Gastrocnemius medialis (tissue), 4 donors: ENCODE measurements at places on chromosomes 16 and 17. TPM values are rescaled to one million over a fixed set of nuclear protein-coding genes. Genes with fewer than 3 reads are reported as not detected.
A peak's percentile ranks its signal among the peaks of the same experiment; 100 is the strongest.

DNA sequence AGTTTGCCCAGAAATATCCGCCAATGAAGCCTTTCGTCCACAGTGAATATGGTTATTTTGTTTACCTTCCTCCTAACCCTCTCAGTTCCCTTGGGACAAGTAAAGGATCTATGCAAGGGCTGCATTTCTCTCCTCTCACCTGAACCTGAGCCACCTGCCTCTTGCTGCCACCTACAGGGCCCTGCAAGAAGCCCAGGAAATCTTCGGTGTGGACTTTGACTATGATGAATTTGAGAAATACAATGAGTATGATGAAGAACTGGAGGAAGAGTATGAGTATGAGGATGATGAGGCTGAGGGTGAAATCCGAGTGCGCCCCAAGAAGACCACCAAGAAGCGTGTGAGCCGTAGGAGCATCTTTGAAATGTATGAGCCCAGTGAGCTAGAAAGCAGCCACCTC lies 14.0 kb downstream of the SUPT6H start:
- H3K27ac ChIP-seq: no peak overlapping the region
- DNase-seq: no peak
- no peak overlapping the region for H3K4me3 ChIP-seq
- H3K27me3 ChIP-seq: no peaks in the 10 kb centered on the region
- H3K36me3 ChIP-seq: peaks cover 12% of the 10 kb centered on the region

- peaks cover 35% of the 10 kb centered on the region for H3K4me1 ChIP-seq
- H3K27ac ChIP-seq: peak overlapping the region; percentile 92
- H3K4me3 ChIP-seq: no peak overlapping the region
Measured at GRCh38 chr17:15456496-15456895, 10.9 kb downstream of the CDRT4 start.

Gene MYH3
- total RNA-seq: 5.1 TPM

DNA sequence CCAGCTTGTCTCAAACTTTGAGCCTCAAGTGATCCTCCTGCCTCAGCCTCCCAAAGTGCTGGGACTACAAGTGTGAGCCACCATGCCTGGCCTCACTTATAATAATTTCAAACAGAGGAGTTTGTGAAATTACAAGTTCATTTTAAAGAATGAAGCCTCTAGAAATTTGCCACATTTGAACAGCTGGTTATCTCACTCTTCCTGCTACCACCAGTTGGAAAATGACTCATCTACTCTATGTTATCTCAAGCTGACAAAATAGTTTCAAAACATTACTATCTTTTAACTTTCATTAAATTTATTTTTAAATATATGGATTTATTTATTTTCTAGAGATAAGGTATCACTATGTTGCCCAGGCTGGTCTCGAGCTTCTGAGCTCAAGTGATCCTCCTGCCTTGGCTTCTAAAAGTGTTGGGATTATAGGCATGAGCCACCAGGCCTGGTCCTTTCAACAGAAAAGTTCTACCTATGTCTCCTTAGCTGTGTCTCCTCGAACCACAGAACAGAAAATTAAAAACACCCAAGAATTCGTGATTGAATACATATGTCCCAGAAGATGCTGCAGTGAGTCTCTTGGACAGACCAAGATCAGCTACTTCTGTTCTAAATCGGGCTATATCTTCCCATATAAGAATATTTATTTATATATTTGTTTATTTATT lies 47.6 kb downstream of the MYH13 start:
- no peaks in the 10 kb centered on the region for H3K4me1 ChIP-seq
- H3K27ac ChIP-seq: no peak overlapping the region
- no peaks in the 10 kb centered on the region for H3K36me3 ChIP-seq
- no peak for DNase-seq
- H3K4me3 ChIP-seq: no peak overlapping the region

DNA sequence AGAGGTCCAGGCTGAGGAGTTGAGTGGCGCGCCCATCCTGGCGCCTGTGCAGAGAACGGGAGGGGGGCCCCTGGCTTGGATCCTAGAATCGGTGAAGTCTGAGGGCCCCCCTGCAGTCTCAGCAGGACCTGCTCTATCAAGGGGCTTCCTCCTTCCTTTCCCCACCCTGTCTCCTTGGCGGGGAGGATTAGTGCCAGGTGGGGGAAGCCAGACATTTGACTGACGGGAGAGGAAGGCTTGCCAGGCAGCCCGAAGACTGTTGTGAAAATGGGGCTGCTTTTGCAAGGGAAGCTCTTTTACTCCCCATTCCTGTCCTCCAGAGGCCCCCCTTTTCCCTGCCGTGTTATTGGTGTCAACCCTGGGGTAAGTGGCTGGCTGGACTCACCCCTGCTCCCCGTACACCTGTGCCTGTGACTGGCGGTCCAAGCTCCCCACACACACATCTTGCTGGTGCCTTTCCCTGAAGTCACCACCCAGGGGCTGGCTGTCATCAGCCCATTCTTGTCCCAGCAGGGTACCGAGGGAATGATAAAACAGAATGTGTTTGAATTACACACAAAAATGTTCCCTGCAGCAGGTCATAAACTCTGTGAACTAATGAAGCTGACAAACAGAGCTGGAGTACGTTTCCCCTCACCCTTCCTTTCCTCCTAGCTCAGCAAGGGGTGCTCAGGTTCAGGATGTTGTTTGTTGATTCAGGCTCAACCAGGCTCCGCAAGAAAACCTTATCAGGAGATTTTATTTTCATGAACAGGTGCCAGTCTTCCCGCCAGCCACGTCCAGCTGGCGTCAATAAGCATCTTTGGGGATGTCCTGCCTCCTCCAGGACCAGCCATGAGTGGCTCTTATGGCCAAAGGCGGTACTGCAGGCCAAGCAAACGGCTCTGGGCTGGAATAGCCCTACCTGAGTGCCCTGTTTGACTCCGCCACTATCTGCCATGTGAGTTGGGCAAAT lies 4.4 kb upstream of the ARMC7 start:
- H3K27ac ChIP-seq: no peak overlapping the region
- no peak overlapping the region for H3K4me3 ChIP-seq
- H3K36me3 ChIP-seq: no peaks in the 10 kb centered on the region
- DNase-seq: peak; percentile 41
- H3K4me1 ChIP-seq: peaks cover 5% of the 10 kb centered on the region
- no peaks in the 10 kb centered on the region for H3K27me3 ChIP-seq

- peak; percentile 57 for DNase-seq
- peak within 1 kb of the TSS; percentile 96 for H3K4me3 ChIP-seq
- peaks cover 17% of the 10 kb centered on the region for H3K4me1 ChIP-seq
- H3K36me3 ChIP-seq: no peaks in the 10 kb centered on the region
Measured at GRCh38 chr17:82212331-82213250, at the start of gene CCDC57. TSS of gene CCDC57 (minus strand) at chr17:82212842. CDS start at chr17:82201944, 10,898 bp downstream.

GRCh38 chr17:6699997-6700947 lies 12.9 kb downstream of the SLC13A5 start:
- no peaks in the 10 kb centered on the region for H3K4me1 ChIP-seq
- no peak overlapping the region for H3K27ac ChIP-seq
- H3K27me3 ChIP-seq: no peaks in the 10 kb centered on the region
- no peak for DNase-seq

DNA sequence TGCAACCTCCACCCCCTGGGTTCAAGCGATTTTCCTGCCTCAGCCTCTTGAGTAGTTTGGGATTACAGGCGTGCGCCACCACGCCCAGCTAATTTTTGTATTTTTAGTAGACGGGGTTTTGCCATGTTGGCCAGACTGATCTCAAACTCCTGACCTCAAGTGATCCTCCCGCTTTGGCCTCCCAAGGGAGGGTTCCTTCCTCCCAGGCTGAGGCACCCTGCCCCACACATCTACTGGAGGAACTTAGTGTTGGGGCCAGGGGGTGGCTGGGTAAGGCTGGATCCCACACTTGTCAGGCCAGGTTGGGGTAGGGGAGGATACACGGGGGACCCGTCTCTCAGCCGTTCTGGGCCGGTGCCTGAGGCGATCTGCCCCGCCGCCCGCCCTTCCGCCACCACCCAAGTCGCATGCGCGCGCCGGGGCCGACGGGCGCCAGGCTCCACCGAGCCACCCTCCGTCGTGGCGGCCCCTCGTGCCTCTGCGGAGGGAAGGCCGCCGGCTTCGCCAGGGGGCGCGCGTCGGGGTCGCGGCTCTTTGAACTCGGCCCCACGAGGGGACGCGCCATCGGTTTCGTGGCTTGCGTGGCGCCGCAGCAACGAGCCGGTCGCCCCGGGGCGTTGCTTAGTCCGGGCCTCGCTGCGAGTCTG lies 15.9 kb downstream of the GRB7 start:
- no peaks in the 10 kb centered on the region for H3K27me3 ChIP-seq
- DNase-seq: no peak
- peak overlapping the region; percentile 85 for H3K4me3 ChIP-seq

Gene TM4SF5
- total RNA-seq: not detected

Gene ATP2A1
- total RNA-seq: 380 TPM

GRCh38 chr17:32602396-32602795 lies 115.6 kb downstream of the CDK5R1 start:
- no peaks in the 10 kb centered on the region for H3K36me3 ChIP-seq
- H3K4me3 ChIP-seq: no peak overlapping the region
- H3K4me1 ChIP-seq: no peaks in the 10 kb centered on the region
- DNase-seq: no peak
- H3K27me3 ChIP-seq: no peaks in the 10 kb centered on the region
- no peak overlapping the region for H3K27ac ChIP-seq

- H3K27me3 ChIP-seq: no peaks in the 10 kb centered on the region
- no peak for DNase-seq
- H3K4me1 ChIP-seq: no peaks in the 10 kb centered on the region
- no peak overlapping the region for H3K27ac ChIP-seq
- H3K4me3 ChIP-seq: no peak overlapping the region
Measured at GRCh38 chr17:54426296-54426886, 474.3 kb upstream of the TOM1L1 start.

- H3K27ac ChIP-seq: no peak overlapping the region
- DNase-seq: no peak
- H3K36me3 ChIP-seq: no peaks in the 10 kb centered on the region
- H3K4me3 ChIP-seq: no peak overlapping the region
- no peaks in the 10 kb centered on the region for H3K4me1 ChIP-seq
Measured at GRCh38 chr16:86396901-86397311, 113.4 kb upstream of the FOXF1 start.

GRCh38 chr16:75477680-75478473 lies 13.4 kb upstream of the TMEM170A start:
- H3K4me1 ChIP-seq: peaks cover under 1% of the 10 kb centered on the region
- H3K27me3 ChIP-seq: no peaks in the 10 kb centered on the region
- no peak overlapping the region for H3K4me3 ChIP-seq
- no peaks in the 10 kb centered on the region for H3K36me3 ChIP-seq
- DNase-seq: no peak

GRCh38 chr17:78759203-78759968 lies 22.7 kb downstream of the CYTH1 start:
- H3K27ac ChIP-seq: no peak overlapping the region
- no peak overlapping the region for H3K4me3 ChIP-seq
- DNase-seq: no peak
- peaks cover 18% of the 10 kb centered on the region for H3K4me1 ChIP-seq
- no peaks in the 10 kb centered on the region for H3K36me3 ChIP-seq

Gene SLC52A1
- total RNA-seq: not detected

Gene KRTAP17-1
- total RNA-seq: not detected

GRCh38 chr16:8070506-8070905 lies 519.8 kb downstream of the TMEM114 start:
- no peaks in the 10 kb centered on the region for H3K36me3 ChIP-seq
- H3K4me3 ChIP-seq: no peak overlapping the region
- no peaks in the 10 kb centered on the region for H3K27me3 ChIP-seq
- H3K4me1 ChIP-seq: no peaks in the 10 kb centered on the region
- no peak for DNase-seq

Gene MFAP4
- 18.6 TPM for total RNA-seq

DNA sequence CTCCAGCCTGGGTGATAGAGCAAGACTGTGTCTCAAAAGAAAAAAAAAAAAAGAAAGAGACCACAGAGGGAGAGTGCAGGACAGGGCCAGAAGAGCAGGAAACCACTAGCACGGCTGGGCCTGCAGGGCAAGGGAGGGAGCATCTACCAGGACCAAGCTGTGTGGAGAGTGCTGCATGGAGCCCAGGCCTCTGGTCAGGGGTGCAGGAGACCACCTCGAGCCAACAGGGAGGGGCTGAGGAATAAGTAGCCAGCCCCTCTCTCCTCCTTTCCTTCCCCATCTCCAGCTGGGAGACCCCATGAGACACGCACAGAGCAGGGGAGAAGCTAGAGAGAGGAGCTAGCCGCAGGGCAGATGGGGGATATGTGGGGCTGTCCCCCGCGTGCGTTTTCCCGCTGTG lies 67.0 kb upstream of the DNAH17 start:
- H3K36me3 ChIP-seq: no peaks in the 10 kb centered on the region
- no peaks in the 10 kb centered on the region for H3K27me3 ChIP-seq
- H3K4me1 ChIP-seq: no peaks in the 10 kb centered on the region
- DNase-seq: no peak
- no peak overlapping the region for H3K4me3 ChIP-seq
- no peak overlapping the region for H3K27ac ChIP-seq

GRCh38 chr16:8851761-8852403 lies 16.9 kb downstream of the CARHSP1 start:
- H3K4me1 ChIP-seq: peaks cover 5% of the 10 kb centered on the region
- H3K27me3 ChIP-seq: no peaks in the 10 kb centered on the region
- no peak overlapping the region for H3K4me3 ChIP-seq

DNA sequence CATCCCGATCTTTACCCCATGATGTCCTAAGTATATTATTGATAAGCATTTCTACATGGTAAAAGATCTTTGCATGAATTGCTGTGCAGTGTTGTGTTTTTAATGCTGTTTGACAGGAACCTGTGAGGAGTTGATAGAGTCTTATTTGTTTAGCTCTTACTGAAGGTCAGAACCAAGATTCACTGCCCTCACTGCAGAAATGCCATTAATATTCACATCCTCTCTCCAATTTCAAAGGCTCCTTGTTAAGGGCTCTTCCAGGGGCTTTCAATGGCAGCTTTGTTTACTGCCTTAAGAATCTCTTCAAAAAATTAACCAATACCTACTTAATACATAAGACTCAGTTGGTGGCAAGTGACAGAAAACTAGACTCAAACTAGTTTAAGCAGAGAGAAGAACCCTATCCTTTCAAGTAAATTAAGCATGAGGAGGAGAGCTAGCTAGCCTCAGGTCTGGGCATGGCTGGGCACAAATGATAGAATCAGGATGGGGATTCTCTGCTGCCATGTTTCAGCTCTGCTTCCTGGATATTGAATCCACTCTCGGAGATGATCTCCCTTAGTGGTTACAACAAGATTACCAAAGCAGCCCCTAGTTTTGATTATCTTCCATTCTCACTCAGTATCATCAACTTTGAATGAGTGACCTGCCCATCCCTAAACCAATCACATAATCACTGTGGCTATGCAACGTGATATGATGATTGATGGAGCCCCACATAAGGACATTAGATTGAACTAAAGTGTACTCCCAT lies 311.8 kb downstream of the CDH11 start:
- no peak overlapping the region for H3K27ac ChIP-seq
- no peaks in the 10 kb centered on the region for H3K4me1 ChIP-seq
- no peaks in the 10 kb centered on the region for H3K36me3 ChIP-seq
- no peak overlapping the region for H3K4me3 ChIP-seq
- DNase-seq: no peak
- no peaks in the 10 kb centered on the region for H3K27me3 ChIP-seq

Gene LSM12
- 79.0 TPM for total RNA-seq
